ENCODE measurements at places on chromosomes 6 and 20.

DNA sequence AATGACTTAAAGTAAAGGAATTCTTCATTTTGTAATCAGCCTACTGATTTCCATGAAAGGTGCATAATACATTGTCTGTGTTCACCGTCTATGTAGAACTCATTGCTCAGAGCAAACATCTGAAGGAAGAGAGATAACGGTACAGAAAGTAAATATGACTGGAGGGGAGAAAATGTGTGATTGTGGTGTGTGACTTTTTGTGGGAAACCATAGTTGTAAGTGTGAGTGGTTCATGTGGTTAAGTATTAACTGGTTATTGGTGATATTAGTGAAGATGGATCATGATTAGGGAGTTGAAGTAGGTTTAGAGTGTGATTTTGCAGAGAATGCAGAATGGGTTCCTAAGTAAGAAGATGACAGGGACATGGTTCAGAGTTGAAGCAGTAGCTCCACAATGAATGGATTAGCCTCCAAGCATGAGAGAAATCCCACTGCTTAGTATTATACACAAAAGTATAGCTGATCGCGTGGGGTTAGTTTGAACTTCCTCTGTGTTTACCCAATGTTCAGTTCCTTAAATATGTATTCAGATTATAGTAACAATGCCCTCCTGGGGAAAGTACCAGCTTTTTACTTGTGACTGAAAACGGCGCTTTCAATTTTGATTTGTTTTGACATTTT is 368.9 kb downstream of the UTRN start:
- no peak for DNase-seq

DNA sequence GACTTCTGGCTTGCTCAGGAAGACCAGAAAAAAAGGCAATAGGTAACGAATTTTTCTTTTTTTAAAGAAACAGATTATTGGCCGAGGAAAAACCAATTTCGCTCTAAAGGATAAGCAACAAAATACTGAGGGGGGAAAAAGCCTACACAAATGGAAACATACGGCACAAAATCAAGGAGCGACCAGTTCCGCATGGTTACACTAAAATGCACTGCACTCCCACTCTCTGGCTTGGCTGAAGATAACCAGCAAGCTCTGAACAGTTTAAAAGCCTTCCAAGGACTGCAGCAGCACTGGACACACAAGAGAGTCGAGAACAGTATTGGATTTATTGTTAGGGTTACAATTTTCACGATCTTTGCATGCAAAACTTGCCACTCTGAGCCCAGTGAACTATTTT is 881 bp upstream of the MAP7 start:
- no peak for DNase-seq

DNA sequence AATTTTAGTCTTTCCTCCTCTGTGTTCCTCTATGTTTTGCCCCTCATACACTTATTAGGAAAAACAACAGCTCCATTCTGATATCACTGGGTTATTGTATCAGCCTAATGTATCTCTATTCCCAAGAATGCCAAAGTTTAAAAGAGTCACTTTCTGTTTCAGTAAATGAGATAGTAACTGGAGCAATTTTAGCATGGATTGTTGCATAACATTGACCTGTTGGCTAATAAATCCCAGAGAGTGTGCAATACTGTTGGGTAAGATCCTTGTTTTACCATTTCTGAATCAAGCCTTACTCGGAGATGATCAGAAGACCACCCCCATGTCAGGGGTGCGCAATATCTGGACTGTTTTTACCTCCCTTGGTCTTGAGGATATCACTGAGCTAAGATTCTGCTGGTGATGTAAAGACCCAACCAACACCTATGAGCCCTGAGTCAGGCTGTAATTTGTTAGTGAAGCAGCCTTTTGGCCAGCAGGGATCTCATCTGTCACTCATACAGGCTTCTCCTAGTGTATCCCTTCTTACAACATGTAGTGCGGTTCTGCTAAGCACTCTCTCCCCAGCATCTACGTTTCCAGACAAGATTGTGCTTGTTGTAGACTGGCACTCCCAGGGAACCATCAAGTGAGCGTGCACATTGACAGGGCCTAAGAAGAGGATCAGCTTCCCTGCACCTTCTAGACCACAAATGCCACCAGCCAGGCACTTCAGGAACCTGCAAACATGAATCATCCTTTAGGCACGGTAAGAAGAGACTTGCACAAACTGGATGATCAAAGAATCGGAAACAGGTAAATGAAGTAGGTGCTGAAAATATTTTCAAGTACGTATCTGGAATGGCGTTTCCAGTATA is 11.5 kb upstream of the IPCEF1 start:
- no peak for DNase-seq

DNA sequence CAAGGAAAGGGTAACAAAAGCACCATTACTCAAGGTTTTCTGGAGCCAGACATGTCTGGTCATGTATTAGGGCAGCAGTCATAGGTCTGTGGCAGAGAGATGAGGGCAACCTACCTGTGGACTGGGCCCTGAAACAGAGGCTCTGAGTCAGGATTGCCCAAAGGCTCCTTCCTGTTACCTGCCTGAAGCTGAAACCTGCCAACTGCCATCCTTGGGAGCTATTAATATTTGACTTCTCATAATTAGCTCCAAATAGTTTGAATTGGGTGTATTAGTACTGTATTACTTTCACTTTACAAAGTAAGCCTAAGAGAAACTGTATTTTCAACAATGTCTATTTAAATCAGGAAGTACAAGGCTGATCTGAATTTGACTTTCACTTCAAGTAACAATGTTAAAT is 72.0 kb upstream of the TBX18 start:
- no peak for DNase-seq

DNA sequence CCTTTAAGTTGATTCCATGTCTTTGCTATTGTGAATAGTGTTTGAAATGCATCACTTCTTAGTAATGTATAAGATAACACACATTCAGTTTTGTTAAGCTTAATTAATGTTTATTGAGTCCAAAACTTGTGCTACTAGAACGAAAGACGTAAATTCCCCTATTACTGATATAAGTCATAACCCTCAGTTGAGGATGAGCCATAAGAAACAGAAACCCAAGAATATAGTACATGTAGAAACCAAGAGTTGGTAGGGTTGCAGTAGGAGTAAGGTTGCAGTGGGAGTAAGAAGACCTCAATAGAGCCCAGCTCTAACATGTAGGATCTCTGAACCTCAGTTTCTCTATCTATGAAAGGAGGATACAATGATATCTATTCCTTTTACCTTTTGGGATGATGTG is 19.3 kb downstream of the CITED2 start:
- no peak for DNase-seq

DNA sequence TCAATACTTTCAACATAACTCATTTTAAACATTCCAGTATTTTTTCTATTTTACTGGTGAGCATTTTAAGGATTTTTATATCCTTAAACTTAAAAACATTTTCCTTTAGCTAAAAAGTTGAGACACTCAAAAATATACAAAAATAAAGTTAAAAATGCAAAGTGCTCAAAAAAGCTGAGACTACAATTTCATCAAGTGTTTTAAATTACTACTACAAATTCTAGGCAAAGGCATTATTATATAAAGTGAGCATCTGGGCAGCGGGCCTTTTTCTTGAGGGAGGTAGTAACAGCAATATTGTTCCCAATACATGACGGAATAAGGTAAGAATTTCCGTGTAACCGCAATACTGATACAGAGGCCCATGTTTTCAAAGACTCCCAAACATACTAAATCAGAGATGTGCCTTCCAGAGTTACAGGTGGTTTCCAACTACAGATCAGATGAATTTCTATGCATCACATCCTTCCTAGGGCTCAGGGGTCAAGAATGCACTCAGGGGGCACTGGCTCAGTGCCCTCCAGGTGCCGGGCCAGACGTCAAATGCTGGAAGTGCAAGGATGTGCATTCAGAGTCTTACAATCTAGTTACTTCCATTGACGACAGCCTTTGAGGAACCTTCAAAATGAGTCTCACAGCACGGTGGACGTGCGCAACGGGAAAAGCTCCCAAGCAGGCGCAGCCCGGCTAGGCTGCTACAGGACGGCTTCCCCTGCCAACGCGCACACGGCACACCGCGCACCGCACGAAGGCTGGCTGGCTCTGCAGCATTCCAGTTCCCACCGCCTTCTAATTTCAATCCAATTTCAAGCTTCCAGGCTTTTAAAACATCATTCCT is 1.7 kb downstream of the PHF10 start:
- peak; percentile 16 for DNase-seq

- DNase-seq, result no peak
Measured at GRCh38 chr6:6771964-6772363, 183.4 kb downstream of the LY86 start.

DNA sequence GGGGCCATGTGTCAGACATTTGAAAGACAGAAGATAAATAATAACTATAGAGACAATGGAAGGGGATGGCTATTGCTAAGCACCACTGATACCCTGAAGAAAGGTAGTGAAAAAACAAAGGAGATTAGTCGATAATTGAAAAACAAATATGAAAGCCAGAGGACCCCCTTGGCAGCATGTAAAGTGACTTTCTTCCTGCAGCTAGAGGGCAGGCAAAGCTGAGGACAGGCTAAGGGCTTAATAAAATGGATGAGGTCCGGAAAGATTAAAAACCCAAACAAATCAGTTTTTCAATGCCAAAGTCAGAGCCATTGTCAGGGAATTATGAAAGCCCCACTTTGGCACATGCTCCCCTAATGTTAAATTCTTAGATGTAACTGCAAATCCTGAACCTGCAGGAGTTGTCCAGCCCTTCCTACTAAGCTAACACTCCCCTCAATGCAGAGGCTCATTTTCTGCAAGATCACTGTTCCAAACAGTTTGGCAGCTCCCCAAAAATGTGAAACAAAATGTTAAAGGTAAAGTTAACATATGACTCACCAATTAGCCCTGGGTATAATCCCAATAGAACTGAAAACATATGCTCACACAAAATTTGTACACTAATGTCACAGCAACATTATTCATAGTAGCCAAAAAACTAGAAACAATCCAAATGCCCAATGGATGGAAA is 1177.9 kb downstream of the GRIK2 start:
- DNase-seq, result no peak

GRCh38 chr6:2686515-2686914 is 64.2 kb downstream of the MYLK4 start:
- DNase-seq, result no peak

- no peak for DNase-seq
Measured at GRCh38 chr6:75751443-75751842, 2.4 kb downstream of the MYO6 start.

DNA sequence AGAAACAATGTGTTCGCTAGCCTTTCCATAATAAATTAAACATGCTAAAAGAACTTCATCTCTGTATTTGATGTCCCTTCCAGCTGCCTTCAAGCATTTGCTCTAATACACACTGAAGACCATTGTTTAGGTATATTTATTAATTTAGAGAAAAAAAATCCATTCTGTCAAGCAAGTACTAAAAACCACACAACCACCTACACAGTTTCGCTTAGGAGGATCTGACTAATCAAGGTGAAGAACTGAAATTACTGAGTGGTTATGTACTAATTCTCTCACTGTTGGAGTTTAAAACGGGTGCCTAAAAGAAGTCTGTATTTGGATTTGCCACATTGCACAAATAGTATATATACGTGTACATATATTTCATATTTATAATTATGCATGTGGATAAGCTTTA is 58.9 kb downstream of the GMDS start:
- no peak for DNase-seq
